Thyroid gland (tissue), 4 donors: ENCODE measurements at places on chromosomes 3 and 15. TPM values are rescaled to one million over a fixed set of nuclear protein-coding genes. Genes with fewer than 3 reads are reported as not detected.

CA12 gene
- total RNA-seq, result 21.9 TPM

DNA sequence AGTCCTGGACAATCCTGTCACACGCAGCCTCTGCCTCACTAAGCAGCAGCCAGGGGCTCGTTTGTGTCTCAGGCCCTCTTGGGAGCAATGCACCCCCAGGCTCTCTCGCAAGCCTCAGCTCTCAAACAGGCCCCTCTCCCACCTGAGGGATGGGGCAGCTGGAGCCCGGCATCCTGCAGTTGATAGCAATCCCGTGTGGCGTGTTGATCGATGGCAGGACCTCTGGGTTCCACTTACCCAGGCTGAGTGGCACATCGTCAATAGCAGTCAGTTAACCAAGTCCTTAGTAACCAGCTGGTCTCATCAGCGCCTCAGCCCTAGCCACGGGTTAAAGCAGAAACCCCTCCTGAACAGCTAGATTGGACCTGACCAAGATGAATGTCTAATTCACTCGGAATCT, 36.5 kb upstream of the PLXNA1 start:
- no peak for DNase-seq

USP13 gene
- total RNA-seq, result 19.5 TPM

GRCh38 chr3:113278599-113278955, 67.2 kb downstream of the BOC start:
- no peak for DNase-seq

CCDC13 gene
- 6.8 TPM for total RNA-seq

DNA sequence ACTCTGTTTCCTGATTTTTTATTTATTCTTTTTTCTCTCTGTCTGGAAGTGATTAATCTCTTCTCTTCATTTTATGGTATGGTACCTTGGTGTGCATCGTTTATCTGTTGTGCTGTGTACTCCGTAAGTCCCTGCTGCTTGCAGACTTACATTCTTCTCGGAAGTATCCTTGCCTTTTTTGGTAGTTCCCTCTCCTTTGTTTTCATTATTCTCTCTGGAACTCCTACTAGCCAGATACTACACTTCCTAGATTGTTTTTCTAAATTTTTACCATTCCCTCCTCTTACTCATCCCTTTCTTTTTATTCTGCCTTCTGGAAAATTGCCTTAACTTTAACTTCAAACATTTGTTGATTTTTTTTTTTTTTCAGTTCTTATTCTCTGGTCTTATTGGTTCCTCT, 27.2 kb downstream of the PIK3CA start:
- no peak for DNase-seq

MYRIP gene
- total RNA-seq, result 7.1 TPM

DNA sequence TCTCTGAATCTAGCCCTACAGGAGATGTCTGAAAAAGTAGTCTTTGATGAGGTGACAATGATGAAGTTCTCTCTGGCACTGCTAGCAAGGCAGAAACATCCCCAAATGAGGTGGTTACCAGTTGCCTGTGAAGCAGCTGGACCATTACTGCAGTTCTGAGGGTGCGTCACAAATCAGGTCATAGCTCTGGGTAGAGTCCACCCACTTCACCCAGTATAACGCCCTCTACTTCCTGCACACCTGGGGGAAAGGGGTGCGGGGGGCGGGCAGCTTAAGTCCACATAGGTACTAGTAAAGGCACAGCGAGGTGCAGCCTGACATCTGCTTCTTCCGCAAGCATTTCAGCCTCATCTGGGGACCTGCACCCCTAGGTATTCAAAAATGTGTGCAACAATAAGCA, 13.4 kb upstream of the SATB1 start:
- DNase-seq, result no peak

- DNase-seq, result no peak
Measured at GRCh38 chr3:118369892-118370491, 664.7 kb downstream of the IGSF11 start.
